Left renal pelvis (tissue), 4 donors: ENCODE measurements at places on chromosomes 1 and 21.

DNA sequence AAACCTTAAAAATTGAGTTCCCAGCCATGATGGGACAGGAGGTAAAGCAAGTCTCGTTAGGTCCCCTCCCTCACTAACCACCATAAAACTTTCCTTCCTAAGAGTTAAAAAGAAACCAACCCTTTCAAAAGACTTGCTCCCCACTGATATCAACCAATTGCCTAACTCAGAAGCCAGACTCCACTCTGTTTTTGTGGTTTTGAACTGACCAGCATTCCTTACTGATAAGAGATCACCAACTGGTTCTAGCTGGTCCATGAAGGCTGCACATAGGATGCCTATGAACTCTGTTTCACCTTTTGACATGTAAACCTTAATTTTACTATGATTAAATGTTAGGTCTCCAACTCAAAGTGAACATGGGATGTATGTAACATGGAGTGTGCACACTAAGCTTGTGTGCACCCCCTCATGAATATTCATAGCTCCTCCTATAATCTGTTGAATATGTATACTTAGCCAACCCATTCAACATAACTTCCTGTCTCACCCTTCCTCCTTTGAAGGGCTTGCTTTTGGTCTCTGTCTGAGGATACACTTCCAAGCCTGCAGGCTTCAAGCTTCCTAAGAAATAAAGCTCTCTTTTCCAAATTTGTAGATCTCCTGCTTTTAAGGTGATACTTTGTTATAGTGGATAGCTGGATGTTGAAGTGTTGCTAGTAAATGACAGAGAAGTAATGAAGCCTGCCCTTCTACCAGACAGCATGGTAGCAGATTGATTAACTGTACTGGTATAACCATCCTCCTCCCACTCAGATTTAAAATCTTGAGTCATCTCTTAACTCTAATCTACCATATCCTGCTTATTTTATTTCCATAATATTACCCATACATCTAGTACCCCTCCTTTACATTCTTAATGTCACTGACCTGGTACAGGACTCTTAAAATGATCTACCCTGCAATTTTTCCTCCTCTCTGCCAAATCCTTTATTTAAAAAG, 95.6 kb downstream of the ZNF644 start:
- DNase-seq: no peak

DNA sequence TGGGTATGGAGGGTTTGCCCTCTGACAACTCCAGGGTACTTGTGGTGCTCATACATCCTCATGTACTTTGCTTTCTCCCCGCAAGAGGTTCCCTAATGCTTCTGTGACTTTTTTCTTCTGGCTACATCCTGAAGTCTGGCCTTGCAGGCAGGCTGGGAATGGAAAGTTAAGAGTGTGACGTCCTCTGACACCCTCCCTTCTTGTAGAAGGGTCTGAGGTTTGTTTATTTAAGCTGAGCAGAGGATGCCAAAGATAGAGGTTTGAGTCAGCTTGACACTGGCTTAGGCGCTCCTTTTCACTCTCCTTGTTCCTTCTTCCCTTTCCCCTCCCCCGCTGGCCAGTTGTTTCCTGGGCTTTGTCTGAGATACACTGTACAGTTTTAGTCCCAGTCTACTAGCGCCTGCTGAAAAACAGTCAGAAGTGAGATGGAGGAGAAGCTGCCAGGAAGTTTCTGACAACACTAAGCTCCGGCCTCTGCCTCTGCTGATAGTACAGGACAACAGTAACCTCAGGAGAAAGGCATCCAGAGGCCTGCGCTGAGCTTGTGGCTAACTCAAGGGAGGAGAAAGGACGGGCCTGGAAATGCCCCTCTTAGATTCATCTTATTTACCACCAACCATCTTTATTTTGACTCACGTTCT, at the start of gene MACF1:
Gene MACF1 (plus strand): TSS at position 255 of the 641 bp plus-strand sequence. CDS start 328 bp downstream, at position 583.
- DNase-seq: no peak

DNA sequence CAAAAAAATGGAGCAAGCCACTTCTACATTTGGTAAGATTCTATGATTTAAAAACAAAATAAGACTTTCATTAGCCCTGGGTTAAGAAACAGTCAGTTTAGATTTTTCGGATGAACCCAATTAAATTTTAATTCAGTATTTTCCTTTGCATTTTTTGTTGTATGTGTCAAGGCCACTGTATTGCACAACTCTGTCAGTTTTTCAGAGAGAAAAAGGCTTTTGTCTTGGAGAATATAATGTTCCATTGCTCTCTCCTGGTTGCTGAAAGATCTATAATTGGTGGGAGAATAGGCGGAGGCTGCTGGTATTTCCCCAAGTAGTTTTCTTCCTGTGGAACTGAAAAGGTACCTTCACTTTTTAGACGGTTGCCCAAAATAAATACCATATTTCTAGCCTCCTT, 84.6 kb downstream of the NEGR1 start:
- no peak for DNase-seq

DNA sequence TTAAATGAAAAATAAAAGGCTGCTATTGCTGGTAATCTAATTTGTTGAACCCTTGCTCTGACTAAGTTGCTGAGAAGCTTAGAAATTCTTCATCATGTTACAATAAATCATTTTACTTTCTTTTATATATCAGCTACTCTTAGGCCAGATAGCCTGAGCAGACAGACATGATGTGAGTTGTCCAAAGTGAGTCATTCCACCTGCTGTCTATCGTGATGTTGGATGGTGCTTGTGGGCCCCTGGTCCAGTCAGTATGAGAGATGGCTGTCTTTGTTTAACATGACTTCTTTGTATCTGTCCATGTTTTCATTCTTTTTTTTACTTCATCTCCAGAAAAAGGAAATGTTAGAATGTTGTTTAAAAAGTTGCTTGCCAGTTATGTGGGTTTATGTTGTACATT, 188.8 kb downstream of the ADGRL2 start:
- DNase-seq: no peak

GRCh38 chr21:15063814-15064575, 805 bp downstream of the NRIP1 start:
- no peak for DNase-seq

- no peak for DNase-seq
These were observed 438.1 kb downstream of the PRDM2 start for GRCh38 chr1:14138135-14138506.

DNA sequence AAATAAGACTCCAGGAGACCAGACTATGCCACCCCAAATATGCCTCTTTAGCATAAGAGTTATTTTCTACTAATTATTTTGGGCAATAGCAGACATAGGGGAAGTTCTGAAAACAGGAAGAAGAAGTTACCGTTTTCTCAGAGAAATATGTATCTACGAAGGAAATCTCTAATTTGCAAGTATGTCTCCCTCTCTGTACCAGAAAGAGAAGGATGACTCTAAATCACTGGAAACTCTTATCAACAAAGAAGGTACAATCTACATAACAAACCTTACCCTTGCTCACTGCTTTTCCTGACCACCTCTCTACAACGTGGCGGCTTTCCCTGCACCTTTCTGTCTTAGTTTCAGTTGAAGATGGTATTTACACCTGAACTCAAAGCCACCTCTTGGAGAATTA, 49.0 kb downstream of the OMA1 start:
- DNase-seq: no peak

GRCh38 chr1:182650678-182651338, 33.6 kb downstream of the RGS8 start:
- DNase-seq: no peak

DNA sequence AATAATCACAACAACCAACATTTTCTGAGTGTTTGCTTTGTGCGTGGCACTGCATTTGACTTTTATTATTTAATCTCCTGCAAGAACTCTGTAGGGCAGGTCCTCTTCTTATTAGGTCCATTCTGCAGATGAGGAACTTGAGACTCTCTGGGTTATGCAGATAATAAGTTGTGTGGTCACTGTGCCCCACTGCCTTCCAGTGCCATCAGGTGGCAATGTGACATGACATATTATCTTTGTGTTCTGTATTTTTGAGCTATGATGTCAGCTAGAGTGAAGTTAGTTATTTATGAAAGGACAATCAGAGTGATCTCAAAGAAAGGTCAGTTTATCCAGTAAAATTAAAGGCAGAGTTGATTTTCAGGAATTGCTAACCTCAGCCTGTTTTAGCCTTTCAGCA, 196.0 kb downstream of the FMN2 start:
- no peak for DNase-seq

DNA sequence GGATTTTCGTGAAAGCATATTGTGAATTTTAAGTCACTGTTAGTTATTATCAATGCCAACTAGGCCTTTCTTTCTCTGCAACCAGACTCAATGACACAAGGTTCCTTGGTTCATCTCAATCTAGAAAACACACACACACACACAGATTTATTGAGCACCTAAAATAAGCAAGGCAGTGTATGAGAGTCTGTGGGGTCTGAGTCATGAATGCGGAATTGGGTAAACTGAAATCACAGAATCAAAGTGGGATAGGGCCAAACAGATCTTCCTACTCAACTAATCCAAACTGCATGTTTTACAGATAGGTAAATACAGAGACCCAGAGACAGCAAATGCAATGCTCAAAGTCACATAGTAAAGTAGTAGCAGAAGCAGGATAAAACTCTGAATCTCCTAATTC, 48.5 kb upstream of the NRDC start:
- DNase-seq: no peak
